Stimulated activated CD4-positive, alpha-beta T cell treated with anti-CD3 and anti-CD28 coated beads, Interleukin-1b, Interleukin-23, amount 100 ng/mL, for 1 hour (primary cell): ENCODE measurements at places on chromosomes 16 and 17.
A peak's percentile ranks its signal among the peaks of the same experiment; 100 is the strongest.

GRCh38 chr16:30030841-30031413 is at the start of gene TLCD3B:
Gene TLCD3B, minus strand, starts transcription at chr16:30031271. Its CDS starts 744 bp downstream, at chr16:30030527.
- no peak for DNase-seq

DNA sequence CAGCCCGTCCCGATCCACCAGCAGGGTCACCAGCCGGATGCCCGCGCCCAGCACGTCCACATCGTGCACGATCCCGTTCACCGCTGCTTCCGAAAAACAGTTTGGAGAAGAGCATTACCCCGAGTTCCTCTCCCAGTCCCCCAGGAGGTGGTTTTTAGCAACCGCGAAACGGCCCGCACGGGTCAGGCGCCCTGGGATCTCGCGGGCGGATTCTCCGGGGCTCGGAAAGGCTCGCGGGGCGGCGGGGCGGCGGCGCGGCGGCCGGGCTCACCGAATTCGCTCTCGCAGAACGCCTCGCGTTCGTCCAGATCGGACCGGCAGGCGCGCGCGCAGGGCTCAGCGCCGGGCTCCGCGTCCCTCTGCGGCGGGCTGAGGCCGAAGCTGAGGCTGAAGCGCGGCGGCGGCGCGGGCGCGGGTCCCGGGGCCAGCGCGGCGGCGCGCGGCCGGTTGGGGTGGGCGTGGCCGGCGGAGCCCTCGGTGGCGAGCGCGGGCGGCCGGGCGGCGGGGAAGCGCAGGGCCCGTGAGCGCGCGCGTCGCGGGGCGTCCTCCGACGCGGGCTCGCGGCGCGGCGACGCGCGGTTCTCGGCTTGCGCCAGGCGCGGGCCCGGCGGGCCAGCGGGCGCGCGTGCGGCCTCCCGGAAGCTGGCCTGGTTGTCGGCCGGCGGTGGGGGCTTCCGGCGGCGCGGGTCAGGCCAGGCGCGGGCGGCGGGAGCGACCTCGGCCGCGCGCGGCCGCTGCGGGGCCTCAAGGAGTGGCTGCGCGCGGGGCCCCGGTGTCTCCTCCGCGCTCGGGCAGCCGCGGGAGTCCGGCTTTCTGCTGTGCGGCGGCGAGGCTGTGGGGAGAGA is 2.9 kb downstream of the C17orf58 start:
- peak; percentile 56 for DNase-seq

DNA sequence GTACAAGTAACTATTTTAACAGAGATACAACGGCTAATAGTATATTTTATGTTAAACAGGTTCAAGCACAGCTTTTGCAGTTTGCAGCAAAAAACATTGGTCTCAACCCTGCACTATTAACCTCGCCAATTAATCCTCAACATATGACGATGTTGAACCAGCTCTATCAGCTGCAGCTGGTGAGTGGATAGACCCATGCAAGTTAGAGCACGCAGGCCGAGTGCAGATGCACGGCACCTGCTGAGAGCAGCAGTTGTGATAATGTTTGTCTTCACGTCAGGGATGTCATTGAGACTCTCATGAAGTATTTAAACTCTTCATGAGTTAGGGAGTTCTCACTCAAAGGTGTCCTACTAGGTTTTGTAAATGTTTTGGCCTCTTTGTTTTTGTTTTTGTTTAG is 45.6 kb downstream of the TMC6 start:
- DNase-seq = no peak

DNA sequence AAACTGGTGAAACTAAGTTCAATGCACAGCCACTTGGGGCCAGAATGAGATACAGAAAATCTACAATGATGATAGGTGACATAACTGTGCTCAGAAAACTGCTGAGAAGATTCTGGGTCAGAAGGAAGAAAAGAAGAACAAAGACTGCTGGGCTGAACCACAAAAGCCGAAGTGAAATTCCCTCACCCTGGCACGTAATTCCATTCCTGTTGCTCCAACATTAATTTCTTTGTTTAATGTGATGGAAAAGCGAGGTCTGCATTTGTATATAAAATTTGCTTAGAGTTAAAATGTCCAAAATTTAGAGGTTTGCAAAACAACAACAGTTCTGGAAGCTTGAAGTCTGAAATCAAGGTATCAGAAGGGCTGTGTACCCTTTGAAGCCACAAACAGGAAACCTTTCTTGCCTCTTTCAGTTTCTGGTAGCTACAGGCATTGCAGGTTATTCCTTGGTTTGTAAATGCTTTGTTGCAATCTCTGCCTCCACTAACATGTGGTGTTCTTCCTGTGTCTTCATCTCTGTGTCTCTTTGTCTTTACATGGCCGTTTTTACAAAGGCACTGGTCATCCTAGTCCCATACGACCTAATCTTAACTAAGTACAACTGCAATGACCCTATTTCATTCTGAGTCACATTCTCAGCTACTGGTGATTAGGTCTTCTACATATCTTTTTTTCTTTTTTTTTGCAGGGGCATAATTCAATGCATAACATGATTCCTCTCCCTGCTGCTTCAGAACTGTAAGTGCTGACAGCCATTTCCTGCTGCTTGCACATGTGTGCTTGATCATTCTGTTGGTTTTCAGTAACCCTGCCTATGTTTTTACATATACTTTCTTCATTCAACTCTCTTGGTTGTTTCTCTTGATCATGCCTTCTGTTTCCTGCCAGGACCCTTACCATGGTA is 603.0 kb upstream of the CDH8 start:
- no peak for DNase-seq

DNA sequence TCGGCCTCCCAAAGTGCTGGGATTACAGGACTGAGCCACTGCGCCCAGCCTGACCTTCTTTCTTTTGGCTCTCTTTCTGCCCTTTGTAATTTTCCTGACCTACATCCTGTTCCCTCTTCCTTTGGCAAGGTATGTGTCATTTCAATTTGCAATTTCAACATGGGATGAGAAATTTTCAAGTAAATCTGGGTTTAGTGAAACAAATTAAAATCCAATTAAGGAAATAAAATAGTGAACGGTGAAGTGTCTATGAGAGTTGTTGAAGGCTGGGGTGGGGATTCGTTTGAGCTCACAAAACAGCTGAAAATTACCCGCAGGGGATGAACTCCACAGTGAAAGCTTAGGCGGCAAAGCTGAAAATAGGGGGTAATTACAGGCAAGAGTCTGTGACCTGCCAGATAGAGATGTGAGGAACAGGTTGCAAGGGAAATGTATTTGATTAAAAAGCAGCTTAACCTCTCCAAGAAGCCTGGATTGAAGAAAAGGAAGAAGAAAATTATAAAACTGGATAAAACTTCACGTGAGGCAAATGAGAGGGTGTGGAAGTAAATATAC is 277.7 kb downstream of the UTP18 start:
- no peak for DNase-seq

DNA sequence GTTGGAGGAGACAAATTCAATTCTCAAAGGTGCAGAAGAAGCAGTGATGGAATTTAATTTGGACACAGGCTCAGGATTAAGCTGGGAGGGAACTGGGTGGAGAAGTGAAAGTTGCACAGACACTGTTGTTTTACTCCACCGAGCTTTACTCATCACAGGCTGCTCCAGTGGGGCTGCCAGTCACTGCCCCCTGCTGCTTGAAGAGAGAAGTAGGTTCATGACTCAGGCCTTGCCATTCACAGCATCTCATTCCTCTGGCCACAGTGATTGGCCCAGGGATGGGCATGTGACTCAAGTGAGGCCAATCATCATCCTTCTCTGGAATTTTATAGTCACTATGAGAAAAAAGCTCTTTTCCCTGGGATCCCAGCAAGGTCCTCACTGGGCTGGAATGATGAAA is 11.8 kb downstream of the GNAO1 start:
- no peak for DNase-seq
